Activated CD4-positive, alpha-beta memory T cell treated with anti-CD3 and anti-CD28 coated beads, Interleukin-2, amount 10 ng/mL, durations not matched to agents 7 days and 5 days (primary cell): ENCODE measurements at places on chromosomes 2 and 18.

DNA sequence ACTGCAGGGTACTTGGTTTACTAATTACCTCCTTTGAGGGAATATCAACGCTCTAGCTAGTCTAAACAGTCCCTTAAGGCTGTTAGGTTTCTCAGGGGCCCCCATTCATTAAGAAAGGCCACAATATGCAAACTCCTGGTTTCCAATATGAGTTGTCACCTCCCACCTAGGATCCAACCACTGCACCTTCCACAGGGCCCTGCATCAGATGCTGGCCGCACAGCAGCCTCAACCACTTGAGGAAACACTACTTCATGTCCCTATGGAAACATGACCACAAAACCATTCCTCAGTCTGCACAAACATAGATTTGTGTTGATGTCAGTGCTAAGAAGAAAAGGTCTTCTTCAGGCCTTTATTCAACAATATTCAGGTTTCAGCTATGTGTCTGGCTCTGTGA lies 40.9 kb downstream of the STAT4 start:
- H3K4me1 ChIP-seq = peaks cover 66% of the 10 kb centered on the region
- no peak overlapping the region for H3K4me3 ChIP-seq
- peaks cover 61% of the 10 kb centered on the region for H3K36me3 ChIP-seq
- H3K27me3 ChIP-seq = no peaks in the 10 kb centered on the region

- H3K27me3 ChIP-seq = no peaks in the 10 kb centered on the region
- no peak for DNase-seq
- H3K27ac ChIP-seq = no peak overlapping the region
- no peaks in the 10 kb centered on the region for H3K4me1 ChIP-seq
- no peaks in the 10 kb centered on the region for H3K36me3 ChIP-seq
Measured at GRCh38 chr2:184923751-184924150, 325.4 kb downstream of the ZNF804A start.

GRCh38 chr2:69203166-69203985 lies 183.7 kb downstream of the GFPT1 start:
- H3K27me3 ChIP-seq = peaks cover 22% of the 10 kb centered on the region
- H3K4me3 ChIP-seq = no peak overlapping the region
- no peak overlapping the region for H3K27ac ChIP-seq
- H3K4me1 ChIP-seq = no peaks in the 10 kb centered on the region
- no peaks in the 10 kb centered on the region for H3K36me3 ChIP-seq

- no peaks in the 10 kb centered on the region for H3K27me3 ChIP-seq
- peaks cover 88% of the 10 kb centered on the region for H3K4me1 ChIP-seq
- no peak for DNase-seq
- peaks cover 43% of the 10 kb centered on the region for H3K36me3 ChIP-seq
- peak overlapping the region; percentile 81 for H3K27ac ChIP-seq
Measured at GRCh38 chr18:48925491-48925780, 25.3 kb downstream of the SMAD7 start.

DNA sequence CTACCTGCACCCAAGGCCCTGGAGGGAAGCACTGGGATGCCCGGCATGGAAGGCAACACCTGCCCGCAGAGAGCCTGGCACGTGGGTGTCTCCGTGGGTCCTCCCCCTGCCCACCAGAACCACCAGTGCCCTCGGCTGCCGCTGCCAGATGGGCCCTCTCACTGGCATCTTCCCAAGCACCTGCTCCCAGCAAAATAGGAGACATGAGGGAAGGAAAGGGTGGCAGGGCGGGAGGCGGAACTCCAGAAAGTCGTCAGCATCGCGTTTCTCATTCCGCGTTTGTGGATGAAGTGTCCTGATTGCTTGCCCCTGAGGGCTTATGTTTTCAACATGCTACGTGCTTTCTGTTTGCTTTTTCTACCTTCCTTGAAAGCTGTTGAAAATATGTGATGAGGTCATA lies 8.8 kb upstream of the SNTG2 start:
- no peak for DNase-seq
- H3K27ac ChIP-seq = no peak overlapping the region
- no peak overlapping the region for H3K4me3 ChIP-seq
- peaks cover 13% of the 10 kb centered on the region for H3K4me1 ChIP-seq
- H3K36me3 ChIP-seq = no peaks in the 10 kb centered on the region

DNA sequence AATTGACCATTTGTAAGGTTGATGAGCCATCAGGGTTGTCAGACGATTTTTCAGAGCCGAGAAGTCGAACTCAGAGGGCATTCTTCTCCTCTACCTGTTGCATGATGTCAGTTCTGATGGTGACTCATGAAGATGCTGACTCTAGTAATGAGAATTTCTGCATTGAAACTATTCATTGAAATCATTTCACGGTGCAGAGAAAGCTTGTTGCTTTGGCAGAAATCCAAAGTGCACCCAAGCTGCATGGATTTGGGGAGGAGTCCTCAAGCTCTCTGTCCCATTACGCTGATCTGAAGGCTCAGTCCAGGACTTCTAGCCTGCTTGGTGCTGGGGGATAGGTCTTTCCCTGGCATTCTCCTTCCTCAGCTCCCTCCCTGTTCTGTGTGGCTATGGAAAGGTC lies 125.7 kb upstream of the PXDN start:
- H3K36me3 ChIP-seq = no peaks in the 10 kb centered on the region
- no peaks in the 10 kb centered on the region for H3K4me1 ChIP-seq
- H3K4me3 ChIP-seq = no peak overlapping the region
- no peak for DNase-seq
